ENCODE measurements at places on chromosomes 13 and 19.
A peak's percentile ranks its signal among the peaks of the same experiment; 100 is the strongest.

- DNase-seq, result no peak
These were observed 106.1 kb downstream of the NHLRC3 start for GRCh38 chr13:39144391-39144790.

GRCh38 chr13:106400289-106400688 lies 135.2 kb downstream of the EFNB2 start:
- no peak for DNase-seq

DNA sequence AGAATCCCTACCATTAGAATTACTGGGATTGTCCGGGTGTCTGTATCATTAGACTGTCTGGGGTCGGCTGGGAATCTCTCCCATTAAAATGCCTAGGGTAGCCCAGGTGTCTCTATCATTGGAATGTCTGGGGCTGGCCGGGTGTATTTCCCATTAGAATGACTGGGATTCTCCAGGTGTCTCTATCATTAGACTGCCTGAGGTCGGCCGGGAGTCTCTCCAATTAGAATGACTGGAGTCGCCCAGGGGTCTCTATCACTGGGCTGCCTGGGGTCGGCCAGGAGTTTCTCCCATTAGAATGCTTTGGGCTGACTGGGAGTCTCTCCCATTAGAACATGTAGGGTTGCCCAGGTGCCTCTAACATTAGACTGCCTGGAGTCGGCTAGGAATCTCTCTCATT lies 1560.7 kb downstream of the UQCRFS1 start:
- DNase-seq, result no peak

DNA sequence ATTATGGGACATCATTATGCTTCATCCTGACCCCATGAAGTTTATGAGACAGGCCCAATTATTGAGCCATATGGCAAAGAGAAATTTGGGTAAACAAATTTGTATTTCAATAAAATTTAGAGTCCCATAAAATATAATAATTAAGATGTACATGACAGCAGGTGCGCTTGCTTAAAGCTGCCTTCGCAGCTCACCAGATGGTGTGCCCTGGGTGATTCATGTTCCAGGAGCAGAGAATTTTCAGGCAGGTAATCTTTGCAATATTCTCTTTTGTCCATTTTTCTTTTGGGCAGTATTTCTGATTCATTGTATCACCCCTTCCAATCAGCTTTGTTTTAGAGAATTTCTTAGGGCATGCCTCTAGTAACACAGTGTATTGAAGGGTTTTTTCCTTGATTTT lies 39.5 kb upstream of the WASF3 start:
- DNase-seq, result no peak

- no peak for DNase-seq
These were observed 1891.6 kb upstream of the PCDH20 start for GRCh38 chr13:63307228-63307627.

GRCh38 chr13:59801107-59801880 lies 362.4 kb downstream of the DIAPH3 start:
- no peak for DNase-seq

DNA sequence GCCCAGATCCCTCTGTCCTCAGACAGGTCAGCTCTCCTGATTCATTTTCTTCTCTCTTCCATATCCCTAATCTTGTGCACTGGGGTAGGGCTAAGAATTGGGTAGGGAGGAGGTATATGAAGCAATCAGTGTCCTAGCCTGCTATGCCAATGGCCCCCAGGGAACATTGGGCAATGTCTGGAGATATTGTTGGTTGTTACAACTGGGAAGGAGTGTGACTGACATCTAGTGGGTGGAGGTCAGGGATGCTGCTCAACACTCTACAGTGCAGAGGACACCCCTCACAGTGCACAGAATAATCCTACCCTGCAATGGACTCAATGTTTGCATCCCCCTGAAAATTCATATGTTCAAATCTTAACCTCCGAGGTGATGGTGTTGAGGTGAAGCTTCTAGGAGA lies 57.5 kb downstream of the CPAMD8 start:
- peak; percentile 56 for DNase-seq

DNA sequence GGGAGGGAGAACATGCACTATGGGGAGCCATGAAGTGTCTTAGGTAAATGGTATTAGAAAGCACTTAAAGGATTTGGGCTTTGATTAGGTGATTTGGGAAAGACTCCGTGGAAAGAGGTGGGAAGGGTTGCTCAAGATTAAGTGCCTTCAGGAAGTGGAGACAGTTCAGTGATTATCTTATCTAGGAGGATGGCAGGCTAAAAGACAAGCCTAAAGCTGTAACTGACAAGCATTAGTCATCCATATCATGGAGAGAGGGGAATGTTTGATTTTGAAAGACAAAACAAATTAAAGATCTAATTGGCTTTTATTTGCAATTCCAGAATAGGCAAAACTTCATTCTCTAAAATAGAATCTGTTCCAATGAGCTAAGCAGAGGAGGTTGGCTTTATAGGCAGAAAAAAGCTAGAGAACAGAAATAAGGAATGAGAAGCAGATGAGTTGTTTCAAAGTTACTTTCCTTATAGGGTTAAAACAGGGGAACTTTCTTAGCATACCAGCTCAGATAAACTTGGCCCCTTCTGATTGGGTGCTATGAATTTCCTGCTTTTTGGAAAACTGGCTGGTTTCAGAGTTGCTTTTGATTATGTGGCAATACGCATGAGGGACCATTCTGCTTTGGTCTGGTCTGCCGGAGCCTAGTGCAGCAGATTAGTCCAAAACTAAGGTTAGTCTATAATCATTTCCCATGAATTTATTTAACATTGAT lies 1.8 kb upstream of the DIAPH3 start:
- DNase-seq, result no peak

GRCh38 chr13:41273831-41274441 lies 10.6 kb upstream of the MTRF1 start:
- DNase-seq, result no peak

DNA sequence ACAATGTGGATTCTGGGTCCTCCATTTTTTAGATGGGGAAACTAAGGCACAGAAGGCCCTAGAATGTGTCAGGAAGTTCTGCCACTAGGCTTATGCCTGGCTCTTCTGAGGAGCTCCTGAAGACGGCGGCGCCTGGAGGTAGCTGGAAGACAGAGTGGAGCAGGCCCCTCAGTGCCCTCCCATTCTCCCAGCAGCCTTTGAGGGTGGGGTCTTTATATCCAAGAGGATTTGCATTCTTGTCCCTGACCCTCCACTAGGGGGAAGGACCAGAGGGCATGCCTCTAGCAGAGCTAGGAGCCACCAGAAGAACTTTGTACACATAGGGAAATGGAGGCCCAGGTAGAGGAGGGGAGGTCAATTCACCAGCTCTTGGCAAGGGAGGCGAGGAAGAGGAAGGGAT lies 9.4 kb downstream of the CELF5 start:
- DNase-seq, result no peak

DNA sequence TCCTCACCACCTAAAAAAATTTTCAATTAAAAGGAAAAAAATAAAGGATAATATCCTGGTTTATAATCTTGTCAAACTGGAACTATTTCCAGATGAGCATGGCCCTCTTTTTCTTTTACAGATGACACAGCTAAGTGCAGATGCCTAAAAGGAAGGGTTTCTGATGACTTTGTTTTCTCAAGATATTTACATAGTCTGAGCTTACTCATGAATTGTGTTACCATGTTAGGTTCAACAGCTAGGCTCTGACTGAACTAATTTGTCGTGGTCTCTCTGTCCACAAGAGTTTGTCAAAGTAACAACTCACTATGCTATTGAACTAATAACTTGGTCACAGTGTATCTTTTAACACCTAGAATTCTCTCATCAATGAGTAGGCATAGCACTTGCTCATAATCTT lies 780.8 kb downstream of the GPC5 start:
- no peak for DNase-seq

DNA sequence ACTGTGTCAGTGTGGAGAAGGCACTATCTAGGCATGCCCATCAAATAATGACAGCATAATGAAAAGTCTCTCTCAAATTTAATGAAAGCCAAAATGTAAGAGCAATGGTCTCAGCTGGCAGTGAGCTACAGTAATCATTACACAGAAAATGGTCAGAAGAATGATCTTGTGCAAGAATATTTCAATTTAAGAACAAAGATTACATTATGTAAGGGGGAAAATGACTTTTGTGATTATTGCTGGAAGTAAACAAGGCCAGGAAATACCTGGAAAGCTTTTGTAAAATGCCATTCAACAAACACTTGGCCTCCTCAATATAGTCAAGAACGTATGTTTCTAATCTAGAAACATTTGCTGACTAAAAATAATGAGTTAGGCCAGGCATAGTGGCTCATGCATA lies 89.1 kb downstream of the CAB39L start:
- no peak for DNase-seq

DNA sequence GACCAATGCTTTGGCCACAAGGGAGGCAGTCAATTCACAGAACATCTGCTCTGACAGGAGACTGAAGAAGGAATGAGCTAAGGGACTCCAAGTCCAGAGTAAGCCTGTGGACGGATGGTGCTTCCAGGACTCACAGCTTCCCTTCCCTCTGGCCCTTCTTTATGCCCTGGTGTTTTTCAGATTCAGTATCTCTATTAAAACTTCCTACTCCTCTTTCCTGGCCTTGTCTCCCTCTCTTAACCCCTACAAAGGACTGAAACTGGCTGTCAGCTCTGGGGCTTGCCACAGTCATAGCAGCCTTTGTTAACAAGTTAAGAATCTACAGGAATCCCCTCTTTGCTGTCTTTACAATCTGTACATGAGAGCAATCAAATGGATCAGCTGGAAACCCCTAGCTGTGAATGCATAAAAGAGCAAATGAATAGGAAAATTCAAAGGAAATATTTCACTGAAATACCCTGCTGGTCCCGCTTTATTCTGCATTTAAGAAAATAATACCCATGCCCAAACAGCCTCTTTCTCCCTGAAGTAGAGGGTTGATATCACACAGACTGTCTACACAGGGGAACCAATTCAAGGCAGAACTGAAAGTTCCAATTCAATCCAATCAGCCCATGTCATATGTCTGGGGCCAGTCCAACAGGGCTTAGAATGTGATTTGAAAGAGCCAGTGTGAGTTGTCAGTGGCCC lies 192.3 kb downstream of the MZT1 start:
- no peak for DNase-seq

- peak; percentile 90 for DNase-seq
These were observed at the start of gene ZNF677 for GRCh38 chr19:53254411-53255341. ZNF677 (minus strand) TSS chr19:53254873; CDS start chr19:53251550, 3,323 bp downstream.

- DNase-seq, result no peak
These were observed 140.6 kb downstream of the IRS2 start for GRCh38 chr13:109645831-109646230.

DNA sequence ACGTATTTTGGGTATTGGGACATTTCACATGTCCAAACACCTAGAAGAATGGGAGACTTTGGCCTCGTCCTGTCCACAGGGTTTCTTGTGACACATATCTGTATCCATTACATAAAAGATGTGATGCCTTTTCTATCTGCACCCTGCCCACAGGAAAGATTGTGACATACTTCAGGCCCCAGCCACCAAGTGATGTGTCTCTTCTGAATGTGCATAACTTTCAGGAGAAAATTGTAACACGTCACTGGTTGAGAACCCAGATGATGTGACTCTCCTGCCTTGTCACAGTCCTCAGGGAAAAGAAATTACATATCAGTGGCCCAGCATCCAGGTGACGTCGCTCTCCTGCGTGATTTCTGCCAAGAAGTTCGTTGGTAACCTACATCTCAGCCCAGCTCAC lies 21.0 kb upstream of the ZNF681 start:
- no peak for DNase-seq

DNA sequence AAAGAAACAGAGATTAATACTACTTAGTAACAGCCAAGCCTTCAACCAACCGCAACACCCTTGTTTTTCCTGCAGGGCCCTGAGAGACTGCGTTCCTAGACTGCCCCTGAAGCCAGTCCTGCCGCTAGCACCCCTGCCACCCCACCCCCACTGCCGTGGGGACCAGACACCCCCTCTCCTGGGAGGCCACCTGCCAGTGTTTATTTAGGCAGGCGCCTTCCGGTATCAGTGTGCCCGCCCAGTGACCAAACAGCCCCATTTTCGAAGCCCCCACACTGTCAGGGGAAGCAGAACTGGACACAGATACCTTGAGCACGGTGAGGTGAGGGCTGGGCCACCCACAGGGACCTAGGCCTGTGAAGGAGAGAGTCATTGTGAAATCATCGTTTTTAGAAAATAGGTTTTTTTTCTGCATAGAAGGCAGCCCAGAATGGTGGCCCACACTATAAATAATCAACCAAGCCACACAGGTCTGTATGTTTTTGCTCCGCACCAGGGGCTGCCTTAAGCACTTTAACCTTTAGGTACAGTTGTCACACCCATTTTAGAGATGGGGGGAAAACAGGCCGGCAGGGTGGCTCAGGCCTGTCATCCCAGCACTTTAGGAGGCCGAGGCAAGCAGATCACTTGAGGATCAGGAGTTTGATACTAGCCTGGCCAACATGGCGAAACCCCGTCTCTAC lies 3.5 kb upstream of the TLE5 start:
- DNase-seq, result no peak

- DNase-seq, result no peak
These were observed 9.0 kb downstream of the PLPPR3 start for GRCh38 chr19:812747-813218.

GRCh38 chr19:5157186-5157585 lies 183.4 kb downstream of the PTPRS start:
- DNase-seq, result no peak

GRCh38 chr19:17811103-17811502 lies 10.2 kb downstream of the INSL3 start:
- DNase-seq, result no peak

GRCh38 chr19:10116085-10116865 lies 3.4 kb downstream of the EIF3G start:
- no peak for DNase-seq

DNA sequence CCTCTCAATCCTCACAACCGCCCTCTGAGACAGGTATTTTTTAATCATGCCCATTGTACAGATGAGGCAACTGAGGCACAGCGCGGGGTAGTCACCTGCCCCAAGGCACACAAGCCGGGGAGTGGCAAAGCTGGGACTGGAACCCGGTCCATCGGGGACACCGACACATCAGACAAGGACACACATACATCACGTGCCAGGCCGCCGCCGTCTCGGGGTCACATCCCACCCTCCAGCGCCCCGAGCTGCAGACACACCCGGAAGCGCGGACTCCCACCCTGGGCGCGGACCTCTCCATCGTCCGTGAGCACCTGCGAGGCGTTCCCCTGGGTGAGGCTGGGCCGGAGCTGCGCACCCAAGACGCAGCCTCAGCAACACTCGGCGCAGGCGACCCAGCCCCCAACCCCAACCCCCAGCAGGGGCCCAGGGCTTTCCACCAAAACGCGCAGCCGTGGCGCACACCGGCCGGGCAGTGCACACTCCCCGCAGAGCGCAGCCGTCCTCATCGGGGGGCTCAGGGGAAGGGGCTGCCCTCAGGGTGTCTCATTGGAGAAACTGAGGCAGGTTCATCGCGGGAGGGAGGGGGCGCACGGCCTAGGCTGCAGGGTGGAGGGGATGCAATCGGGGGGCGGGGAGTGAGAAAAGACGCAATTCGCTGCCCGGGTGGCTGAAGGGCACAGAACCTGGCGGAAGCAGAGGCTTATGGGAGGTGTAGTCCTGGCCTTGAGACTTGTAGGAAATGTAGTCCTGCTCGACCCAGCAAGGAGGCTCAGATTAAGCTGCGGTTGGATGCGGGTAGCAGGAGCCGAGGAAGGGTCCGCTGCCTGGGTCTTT lies 1.9 kb upstream of the LMTK3 start:
- DNase-seq, result peak; percentile 71

GRCh38 chr13:98370806-98371515 lies 193.9 kb upstream of the RNF113B start:
- no peak for DNase-seq
